Hematopoietic multipotent progenitor cell treated with erythropoietin and hydrocortisone succinate and interleukin-3 and kit ligand, for 6 days (in vitro differentiated cells): ENCODE measurements at places on chromosomes 3 and 15.

GRCh38 chr3:98095882-98096281 lies 8.9 kb downstream of the OR5AC2 start:
- no peak for DNase-seq

- DNase-seq: peak; percentile 82
Measured at GRCh38 chr3:152524198-152525140, 255.7 kb downstream of the MBNL1 start.

DNA sequence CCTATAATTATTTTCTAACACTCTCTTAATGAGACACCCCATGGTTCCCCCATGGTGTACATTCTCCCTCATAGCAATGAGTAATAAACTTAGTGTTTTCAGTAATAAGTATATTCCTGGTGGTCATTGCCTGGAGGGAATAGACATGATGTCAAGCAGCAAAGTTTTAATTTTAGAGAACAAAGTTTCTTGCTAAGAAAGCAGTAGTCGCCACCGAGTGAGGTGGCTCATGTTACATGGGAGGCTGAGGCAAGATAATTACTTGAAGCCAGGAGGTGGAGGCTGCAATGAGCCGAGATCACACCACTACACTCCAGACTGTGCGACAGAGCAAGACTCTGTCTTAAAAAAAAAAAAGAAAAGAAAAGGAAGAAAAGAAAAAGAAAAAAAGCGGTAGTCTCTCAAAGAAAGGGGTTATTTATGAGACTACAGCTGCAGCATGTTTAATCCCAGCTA lies 2.4 kb upstream of the ELP6 start:
- DNase-seq: no peak

GRCh38 chr15:28123408-28124023 lies 24.4 kb upstream of the OCA2 start:
- DNase-seq: peak; percentile 86

DNA sequence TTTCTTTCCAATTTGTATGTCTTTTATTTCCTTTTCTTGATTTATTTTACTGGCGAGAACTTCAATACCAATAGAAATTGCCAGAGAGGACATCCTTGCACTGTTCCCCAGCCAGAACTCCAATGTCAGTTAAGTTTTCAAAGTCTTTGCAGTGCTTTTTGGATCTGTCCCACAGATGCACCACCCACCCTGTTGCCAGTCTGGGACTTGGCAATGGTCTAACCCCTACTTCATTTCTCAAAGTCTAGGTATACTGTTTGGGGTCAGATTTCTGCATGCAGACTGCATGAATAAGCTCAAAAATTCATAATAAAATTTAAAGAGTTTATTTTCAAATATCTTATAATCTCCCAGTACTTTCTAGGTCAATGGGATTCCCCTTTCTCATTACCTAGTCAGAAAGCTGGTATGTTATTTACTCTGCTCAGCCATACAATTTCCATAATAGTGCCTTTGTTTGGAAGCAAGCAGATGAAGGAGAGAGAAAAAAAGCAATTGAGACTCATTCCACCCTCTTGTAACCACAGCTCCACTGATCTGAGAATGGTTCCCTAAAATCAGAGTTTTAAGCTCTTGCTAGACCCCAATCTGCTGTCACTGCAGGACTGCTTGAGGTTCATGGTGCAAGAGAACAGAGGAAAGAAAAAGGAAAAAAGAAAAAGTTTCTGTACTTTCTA lies 125.9 kb upstream of the PLXND1 start:
- DNase-seq: no peak
